Natural killer cell (primary cell): ENCODE measurements at places on chromosomes 13 and 19.

DNA sequence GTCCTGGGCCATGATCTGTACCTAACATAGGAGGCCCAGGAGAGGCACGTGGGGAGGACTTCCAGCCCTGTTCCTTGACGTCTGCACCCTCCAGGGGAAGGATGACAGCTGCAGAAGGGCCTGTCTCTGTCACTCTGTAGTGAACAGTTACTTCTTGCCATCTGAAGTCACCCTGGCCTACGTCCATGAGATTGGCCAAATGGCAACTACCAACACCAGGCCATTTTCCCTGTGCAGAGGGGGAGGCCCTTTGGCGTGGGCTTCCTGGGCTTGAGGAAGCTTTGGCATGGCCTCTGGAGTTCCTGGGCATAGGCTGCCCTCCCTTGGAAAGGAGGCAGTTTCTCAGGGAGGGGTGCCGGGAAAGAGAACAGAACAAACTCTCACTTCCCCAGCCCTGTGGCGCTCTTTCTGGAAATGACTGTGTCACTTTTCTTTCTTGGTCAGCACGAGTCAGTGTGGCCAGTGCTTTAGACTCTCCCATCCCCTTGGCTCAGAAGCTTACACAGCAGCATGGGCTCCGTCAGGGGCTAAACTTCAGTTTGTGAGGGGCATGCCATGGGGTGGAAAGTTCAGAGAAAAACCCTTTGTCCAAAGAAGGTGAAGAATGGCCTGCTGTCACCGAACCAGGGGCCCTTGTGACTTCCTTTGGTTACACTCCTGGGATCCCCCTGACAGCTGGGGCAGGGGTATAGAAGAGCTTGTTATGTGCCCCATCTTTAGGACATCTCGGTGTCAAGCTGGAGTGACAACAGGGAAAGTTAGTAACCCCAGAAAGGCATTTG lies 5.3 kb downstream of the CARM1 start:
- no peak for DNase-seq

GRCh38 chr13:36555151-36555986 lies 118.5 kb upstream of the SERTM1 start:
- DNase-seq = no peak

- DNase-seq = no peak
These were observed 5.0 kb downstream of the PBX4 start for GRCh38 chr19:19613506-19613905.

- DNase-seq = no peak
These were observed 10.7 kb upstream of the PABPC3 start for GRCh38 chr13:25085125-25085742.

GRCh38 chr13:32267836-32268439 lies 47.2 kb downstream of the ZAR1L start:
- peak; percentile 68 for DNase-seq

DNA sequence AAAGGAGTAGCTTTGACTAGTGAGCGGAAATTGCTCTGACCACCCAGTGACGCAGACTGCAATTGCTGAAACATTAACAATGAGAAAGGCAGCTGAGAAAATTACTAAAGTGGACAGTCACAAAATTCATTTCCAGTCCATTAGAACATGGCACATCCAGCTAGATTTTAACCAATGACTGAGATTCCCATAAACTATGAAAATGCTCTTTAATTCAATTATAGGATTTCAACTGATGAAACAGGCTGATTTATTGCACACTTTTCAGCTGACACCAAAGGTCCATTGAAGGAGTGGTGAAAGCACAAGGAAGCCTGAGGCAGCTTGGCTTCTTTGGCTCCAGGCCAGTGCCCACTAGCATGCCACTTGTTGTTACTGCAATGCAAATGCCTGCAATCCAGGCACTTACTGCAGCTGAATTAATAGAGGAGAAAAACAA lies 933.4 kb downstream of the SLITRK6 start:
- DNase-seq = no peak

DNA sequence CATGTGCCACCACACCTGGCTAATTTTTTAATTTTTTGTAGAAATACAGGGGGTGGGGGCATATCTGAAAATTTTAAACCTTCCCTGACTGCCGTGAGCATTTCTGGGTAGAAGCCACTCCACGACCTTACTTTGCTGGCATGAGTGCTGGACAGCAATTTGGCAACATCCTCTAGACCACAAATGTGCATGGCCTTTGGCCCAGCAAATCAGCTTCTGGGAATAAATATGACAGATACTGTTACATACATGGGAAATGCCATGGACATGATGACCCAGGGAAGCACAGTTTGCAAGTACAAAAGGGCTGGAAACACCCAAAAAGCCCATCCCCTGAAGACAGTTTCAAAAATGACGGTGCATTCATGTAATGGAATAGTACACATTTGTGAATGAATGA lies 3.2 kb upstream of the PVR start:
- no peak for DNase-seq

DNA sequence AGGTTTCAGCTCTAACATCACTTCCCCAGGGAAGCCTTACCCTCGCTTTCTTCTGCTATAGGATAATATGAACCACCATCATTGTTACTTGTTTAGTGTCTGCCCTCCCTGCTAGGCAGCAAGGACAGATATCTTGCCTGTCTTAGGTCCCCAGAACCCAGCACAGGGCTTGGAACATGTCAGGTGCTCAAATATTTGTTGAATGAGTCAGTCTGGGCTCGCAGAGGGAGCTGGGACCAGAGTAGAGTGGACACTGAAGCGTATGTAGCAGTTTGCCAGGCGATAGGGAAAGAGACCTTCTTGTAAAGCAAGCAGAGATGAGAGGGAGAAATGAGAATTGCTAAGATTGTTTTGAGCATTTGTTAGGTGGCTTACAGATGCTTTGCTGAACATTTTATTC lies 11.7 kb downstream of the BCKDHA start:
- no peak for DNase-seq

- DNase-seq = no peak
These were observed 144.2 kb downstream of the SPRY2 start for GRCh38 chr13:80196756-80197155.

GRCh38 chr19:4641132-4641531 lies 1.8 kb downstream of the TNFAIP8L1 start:
- no peak for DNase-seq
